Peyer's patch (tissue), 4 donors: ENCODE measurements at places on chromosomes 7 and 10. TPM values are rescaled to one million over a fixed set of nuclear protein-coding genes. Genes with fewer than 3 reads are reported as not detected.
A peak's percentile ranks its signal among the peaks of the same experiment; 100 is the strongest.

DNA sequence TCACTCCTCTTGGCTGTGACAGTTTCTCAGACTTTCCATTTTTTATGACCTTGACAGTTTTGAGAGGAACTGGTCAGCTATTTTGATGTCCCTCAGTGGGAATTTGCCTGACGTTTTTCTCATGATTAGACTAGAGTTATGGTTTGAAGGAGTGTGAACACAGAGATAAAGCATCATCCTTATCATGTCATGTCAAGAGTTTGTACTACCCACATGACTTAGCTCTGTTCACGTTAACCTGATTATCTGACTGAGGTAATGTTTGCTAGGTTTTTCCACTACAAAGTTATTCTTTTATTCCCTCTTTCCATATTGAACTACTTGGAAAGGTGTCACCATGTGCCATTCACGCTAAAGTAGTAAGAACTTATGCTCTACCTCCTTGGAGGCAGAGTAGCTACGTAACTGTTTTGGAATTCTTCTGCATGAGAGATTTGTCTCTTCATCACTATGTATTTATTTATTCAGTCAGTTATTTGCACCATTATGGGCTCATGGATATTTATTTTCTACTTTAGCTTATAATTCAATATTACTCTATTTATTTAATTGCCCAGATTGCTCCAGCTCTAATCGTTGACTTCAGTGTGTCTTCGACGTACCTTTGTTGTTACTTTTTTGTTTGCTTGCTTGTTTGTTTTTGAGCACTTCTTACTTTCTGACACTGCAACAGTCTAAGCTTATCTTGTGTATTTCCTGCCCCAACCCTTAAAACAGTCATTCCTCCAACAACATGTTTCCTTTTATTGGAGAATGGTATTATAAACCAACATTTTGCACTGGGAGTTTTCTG is 50.4 kb downstream of the CPED1 start:
- DNase-seq: no peak

DNA sequence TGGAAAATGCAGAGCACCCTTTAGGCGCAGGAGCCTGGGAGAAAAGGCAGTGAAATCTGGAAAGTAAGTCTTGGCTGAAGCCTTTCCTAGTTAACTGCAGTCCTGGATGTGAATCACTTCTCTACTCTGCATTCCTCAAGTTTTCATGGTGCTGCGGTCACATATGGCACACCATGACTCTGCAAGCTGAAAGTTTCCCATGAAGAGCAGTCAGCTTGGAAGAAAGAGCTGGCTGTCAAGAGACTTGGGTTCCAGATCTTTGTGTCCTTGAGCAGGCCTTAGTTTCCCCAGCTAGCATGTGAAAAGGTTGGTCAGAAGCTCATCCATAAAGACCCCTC is 548.3 kb downstream of the SORCS3 start:
- no peak for DNase-seq

DNA sequence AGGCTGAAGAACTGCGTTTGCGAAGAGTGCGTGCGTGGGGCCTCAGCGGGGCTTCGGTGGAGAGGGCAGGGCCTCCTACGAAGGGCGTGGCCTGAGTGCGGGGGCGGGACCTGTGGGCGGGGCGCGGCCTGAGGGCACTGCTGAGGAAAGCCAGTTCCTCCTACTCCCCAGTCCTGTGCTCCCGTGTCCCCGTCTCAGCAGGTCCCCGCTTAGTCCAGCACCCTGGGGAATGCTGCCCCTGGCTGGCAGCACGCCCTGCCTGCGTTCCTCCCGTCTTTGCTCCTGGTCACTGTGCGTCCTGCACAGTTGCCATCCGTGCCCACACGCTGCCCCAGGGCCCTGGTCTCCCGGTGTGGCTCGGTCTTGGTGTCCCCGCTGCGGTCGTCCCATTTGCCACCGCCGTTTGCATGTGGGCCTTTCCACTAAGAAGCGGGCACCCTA is 177.1 kb downstream of the ZNF248 start:
- DNase-seq: no peak

GRCh38 chr10:59536167-59537014 is 173.3 kb downstream of the SLC16A9 start:
- peak; percentile 42 for DNase-seq

- DNase-seq: peak; percentile 94
Observed at GRCh38 chr7:2353936-2354185, 766 bp upstream of the EIF3B start.

- no peak for DNase-seq
Observed at GRCh38 chr7:130956417-130957136, 222.6 kb upstream of the KLF14 start.

- no peak for DNase-seq
Observed at GRCh38 chr7:84509522-84509921, 314.9 kb upstream of the SEMA3A start.

- DNase-seq: no peak
Observed at GRCh38 chr10:76255241-76255640, 823.8 kb downstream of the LRMDA start.

DNA sequence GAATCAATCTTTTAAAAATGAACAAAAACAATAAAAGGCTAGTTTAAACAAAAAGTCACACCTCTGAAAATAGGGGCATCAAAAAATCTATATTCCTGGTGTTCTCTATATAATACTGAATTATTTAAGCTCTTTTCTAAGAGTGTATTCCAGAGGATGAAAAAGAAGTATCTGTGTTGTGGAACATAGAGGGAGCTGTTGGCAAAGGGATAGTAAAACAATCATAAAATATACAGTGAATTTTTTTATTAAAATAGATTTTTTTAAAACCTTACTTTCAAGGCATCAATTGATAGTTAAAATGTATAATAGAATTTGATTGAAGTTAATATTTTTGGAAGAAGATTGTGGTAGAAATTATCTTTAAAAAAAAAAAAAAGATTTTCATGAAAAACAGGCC is 1409.1 kb upstream of the CELF2 start:
- DNase-seq: no peak

DNA sequence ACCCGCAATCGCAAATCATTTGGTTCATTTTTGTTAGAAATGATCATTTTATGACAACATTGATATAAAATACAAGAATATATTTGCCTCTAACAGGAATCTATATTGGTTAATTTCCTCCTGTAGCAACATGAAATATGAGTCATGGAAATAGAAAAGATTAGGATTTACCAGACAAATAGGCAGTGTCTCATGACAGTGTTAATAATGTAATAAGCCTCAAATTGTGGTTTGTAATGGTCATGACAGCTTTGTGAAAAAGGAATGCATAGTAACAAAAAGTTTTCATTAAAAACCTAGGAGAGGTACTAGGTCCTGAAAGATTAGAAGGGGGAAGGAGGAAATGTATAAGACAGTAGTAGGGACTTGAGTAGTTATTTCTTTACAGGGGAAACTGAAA is 7.9 kb upstream of the SLK start:
- DNase-seq: no peak

- no peak for DNase-seq
Observed at GRCh38 chr7:2117646-2118045, 115.1 kb downstream of the MAD1L1 start.

- no peak for DNase-seq
Observed at GRCh38 chr10:1083581-1083980, 27.4 kb downstream of the WDR37 start.

DNA sequence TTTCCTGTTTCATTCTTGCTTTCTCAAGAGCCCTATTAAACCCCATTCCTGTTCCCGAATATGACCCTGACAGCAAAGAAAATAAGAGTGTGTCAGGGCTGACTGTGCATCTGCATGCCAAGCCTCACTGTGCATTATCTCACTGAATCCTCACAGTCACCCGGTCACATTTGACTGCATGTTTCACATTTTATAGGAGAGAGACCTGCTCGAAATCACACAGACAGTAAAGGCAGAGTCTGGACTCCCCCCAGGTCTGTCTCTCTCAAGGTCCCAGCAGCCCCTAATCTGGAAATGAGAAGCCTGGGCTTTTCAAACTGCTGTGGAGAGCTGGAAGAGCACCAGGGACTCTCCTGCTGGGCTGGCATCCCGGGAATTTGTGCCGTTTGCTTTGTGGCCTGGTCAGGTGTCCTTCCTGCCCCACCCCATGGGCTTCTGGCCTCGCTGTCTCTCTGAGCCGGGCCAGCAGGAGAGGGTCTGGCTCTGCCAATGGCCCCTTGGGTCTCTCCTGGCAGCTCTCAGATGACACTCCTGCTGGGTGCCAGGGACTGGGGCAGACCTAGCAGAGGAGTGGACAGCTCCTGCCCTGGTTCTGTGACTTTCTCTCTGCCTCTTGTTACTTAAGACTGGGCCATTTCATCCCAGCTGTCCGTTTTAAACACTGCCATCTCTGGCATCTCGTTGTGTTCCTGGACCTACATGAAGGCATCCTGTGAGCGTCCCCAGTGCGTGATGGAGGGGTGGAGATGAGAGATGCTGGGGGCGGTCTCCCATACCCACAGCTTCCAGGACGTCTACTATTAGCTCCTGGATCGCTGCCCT is 173.6 kb downstream of the ARHGAP12 start:
- no peak for DNase-seq

DNA sequence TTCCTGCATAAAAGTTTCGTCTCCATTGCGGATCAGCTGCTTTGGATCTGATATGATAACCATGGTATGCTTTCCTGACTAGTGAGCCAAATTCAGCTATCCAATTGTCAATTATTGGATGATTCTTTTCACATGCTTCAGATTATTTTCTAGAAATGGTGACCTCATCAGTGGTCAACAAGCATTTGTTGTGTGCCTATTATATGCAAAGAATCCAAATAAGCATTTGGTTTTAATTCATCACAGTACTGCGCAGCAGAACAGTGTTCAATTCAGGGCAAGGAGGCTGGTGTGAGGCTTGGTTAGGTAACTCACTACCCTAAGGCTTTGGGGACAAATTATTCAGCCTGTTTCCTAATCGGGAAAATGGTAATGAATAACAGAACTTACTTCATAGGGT is 200.5 kb downstream of the SKAP2 start:
- no peak for DNase-seq

- DNase-seq: peak; percentile 62
Observed at GRCh38 chr10:11170993-11171851, 153.6 kb downstream of the CELF2 start.

DNA sequence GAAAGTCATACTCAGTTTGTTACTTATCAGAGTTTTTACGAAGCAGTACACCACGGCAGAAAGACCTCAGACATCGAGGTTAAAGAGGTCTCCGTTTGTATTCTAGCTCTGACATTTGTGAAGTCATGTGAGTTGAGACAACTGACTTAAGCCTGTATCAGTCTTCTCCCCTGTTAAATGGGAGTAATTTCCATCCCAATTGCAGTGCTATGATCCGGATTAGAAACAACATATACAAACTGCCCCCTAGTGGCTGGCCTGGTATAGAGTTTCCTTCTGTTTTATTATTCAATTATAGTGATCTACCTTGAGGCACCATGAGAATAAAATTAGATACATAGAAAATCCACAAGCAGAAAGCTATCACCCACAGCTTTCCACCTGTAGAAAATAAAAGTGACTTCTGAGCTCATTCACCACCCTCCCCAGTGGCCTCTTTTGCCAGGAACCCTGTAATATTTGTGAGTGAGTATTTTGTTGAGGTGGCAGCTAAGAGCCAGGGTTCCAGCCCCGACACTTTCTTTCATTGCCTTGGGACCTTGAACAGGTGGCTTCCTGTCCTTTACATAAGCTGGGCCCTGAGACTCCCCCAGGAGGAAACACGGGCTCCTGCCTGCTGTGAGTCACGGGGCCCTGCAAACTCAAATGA is 607.2 kb upstream of the MGMT start:
- DNase-seq: no peak

DNA sequence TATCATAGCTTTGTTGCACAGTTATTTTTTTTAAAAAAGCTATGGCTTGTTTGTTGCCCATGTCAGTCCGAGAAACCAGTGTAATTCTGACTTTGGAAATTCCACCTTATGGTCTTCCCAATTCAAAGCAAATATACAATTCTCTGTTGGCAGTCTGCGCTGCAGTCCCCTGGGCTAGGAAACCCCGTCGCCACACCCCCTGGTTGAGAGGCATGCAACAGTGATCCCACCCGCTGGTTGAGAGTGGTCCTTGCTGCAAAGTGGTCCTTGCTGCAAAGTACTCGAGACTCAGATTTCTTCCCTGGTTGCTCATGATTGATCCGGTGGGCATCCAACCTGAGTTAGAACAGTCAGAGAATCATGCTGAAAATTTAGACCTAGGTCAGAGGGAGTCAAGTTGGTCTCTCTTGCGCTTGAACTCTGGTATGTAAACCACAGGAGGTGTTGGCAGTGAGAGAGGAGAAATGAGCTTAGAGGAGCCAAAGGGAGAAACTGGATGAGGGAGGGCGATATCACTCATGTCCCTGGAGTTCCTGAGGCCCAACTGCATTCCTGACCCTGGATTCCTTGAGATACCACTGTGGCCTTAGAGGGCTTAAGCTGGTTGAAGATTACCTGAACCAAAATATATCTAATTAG is 45.0 kb upstream of the STK17A start:
- DNase-seq: no peak

DNA sequence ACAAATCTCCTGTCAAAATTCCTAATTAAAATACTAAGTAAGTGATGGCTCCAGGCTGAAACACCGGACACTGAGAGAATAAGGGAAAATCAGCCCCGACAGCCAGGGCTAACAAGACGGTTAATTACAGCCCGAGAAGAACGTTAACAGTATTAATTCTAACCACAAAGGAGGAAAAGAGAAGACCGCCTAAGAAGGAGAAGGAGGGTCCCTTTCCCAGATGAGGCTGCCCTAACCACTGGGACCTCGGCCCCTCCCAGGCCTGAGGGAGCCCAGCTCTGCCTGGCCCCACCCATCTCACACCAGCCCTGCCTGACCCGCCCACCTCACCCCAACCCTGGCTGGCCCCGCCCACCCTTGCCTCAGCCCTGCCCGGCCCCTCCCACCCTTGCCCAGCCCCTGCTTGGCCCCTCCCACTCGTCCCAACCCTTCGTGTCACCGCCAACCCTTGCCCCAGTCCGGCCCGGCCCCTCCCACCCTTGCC is 51.3 kb downstream of the PWWP2B start:
- DNase-seq: peak; percentile 72

DNA sequence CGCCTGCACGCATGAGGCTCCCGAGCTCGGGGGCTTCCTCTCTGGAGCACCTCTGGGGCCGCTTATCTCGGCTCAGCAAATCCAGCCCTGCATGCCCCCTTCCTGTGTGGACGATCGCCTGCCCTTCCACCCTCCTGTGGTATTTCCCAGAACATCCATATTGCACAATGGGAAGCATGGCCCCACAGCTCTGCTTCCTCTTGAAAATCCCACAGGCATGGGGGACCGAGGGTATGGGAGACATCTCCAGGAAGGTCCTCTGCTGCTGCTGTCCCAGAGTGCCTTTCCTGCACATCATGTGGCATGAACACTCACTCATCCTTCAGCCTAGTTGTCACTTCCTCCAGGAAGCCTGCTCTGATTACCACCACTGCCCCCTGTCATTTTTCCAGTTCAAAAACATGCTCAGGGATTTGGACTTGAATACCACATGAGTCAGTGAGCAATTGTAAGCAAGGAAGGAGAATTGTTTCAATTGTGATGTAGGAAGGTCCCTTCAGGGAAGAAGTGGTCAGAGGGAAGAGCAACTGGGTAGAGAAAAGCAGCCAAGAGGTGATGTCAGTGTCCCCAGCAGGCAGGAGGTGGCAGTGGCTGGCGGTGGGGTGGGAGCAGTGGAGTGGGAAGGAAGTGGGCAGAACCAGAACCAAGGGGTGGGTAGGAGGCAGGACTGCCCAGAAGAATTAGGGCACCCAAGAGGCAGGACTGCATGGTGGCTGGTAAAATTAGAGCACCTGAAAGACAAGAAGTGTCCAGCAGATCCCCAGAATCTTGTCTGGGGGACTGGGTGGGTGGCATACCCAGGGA is 67.5 kb upstream of the ZMIZ1 start:
- no peak for DNase-seq

CLIP2 gene
- total RNA-seq: 212 TPM

PHKG1 gene
- 8.3 TPM for total RNA-seq

IGF2BP3 gene
- total RNA-seq: 1.1 TPM

FEZF1 gene
- not detected for total RNA-seq

PNLIP gene
- total RNA-seq: not detected

SSC4D gene
- not detected for total RNA-seq

ADAMTS14 gene
- 5.2 TPM for total RNA-seq

TMEM184A gene
- total RNA-seq: 41.3 TPM
